ENCODE measurements at places on chromosomes 6 and 20.

DNA sequence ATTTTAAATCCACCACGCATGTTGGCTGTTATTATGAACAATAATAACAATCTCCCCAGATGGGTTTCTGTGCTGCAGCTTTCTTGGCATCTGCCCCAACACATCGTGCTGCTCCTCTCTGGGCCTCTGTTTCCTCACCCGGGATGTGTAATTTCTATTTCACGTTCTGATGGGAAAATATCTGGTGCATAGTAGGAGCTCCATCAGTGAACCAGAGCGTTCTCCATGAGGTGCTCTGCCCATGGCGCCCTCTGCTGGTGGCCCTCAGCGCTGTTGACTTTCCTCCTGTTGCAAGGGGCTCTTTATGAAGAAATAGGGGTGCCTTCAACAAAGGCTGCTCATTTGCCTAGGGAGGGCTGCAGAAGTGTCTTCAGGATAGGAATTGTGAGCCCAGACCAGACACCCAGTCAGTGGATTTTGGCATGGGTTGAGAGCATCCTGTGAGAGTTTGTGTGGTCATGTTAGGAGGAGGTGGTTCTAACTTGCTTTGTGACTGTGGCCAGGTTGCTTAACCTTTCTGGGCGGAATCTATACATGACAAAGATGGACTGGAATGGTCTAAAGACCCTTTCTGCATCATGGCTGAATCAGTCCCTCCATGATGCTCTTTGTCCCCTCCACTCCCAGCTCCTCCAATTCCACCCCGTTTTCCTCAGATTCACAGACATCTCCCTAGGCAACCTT lies 8.1 kb downstream of the SCRT2 start:
- DNase-seq: peak; percentile 85

- no peak for DNase-seq
Measured at GRCh38 chr20:43160941-43161340, 28.8 kb downstream of the PTPRT start.

DNA sequence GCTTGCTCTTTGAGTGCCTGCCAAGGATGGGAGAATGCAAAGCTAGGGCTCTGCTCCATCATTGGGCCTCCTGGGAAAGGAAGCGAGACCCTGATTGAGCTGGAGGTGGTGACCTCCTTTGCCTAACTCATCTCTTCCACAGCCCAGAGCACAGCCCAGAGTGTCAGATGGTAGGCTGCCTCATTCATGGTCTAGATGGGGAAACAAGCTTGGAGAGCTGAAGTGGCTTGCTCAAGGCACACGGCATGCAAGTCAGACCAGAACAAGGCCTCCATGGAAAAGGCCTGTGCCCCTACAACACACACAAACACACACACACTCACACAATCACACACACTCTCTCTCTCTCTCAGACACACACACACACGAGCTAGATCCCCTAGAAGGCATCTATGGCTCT lies 17.5 kb downstream of the TGM3 start:
- DNase-seq: no peak

- no peak for DNase-seq
Measured at GRCh38 chr6:119814609-119815400, 465.2 kb upstream of the MAN1A1 start.

DNA sequence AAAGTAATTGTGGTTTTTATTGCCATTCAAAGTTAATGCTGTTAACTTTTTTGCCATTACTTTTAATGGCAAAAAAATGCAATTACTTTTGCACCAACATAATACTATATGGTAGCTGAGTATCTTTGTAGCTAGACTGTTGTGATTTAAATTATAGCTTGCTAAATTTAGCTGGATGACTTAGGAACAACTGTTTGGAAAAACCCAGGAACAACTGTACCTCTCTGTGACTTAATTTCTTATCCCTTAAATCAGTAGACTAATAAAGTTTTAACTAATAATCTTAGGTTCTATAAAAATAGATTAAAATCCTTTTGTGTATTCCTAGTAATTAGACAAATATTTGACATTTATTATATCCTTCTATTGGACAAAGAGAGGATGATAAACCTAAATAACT lies 268.2 kb downstream of the TENT5A start:
- no peak for DNase-seq

Data from liver (tissue), 10 donors.